CD4-positive, alpha-beta T cell treated with Interleukin-15 for 4 hours (primary cell): ENCODE measurements at places on chromosomes 16 and 17.

- DNase-seq: no peak
Observed at GRCh38 chr16:13193721-13194120, 292.3 kb downstream of the SHISA9 start.

DNA sequence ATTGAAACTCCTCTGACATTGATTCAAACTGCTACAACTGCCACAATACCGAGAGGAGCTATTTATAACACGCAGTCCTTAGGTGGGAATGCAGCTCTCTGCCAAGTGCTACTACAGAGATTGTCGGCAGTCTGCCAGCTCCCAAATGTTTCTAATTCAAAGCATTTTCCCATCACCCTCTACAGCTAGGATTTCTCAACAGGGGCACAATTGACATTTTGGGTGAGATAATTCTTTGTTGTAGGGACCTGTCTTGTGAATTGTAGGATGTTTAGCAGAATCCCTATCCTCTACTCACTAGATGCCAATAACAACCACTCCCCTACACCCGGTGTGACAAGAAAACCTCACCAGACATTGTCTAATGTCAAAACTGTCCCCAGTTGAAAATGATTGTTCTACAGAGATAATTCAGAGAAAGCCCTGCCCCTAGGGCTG is 7.8 kb upstream of the N4BP1 start:
- no peak for DNase-seq

DNA sequence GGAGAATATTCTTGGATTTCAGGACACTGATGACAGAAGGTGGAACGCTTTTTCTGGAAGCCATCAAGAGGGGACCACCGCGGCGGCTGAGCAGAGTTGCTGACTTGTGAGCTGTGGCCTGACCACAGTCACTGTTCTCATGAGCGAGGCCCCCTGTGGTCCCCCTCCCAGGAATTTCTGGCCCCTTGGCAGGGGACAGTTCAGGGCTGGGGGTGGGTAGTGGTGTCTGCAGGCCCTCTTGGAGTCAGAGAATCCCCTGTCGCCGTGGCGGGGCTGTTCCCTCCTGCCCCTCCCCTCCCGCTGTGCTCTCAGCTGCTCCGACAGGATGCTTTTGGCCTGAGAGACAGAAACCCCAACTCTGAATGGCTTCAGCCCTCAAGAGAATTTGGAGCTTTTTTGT is 292.0 kb downstream of the SEC14L1 start:
- no peak for DNase-seq

DNA sequence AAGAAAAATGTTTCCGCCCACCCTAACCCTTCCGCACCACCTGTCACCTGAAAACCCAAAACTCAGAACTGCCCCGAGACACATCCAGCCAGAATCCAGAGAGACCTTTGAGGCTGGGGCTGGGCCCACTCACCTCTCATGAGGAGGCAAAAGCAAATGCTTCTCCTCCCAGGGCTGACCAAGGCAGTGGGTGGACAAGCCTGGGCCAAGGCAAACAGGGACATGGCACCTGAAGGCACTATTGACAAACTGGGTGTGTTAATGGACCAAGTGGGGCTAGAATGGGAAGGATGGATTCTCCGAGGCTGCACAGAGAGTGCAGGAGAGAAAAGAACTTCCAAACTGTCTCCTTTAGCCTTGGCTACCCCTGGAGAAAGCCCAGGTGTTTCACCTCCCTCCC is 54.4 kb downstream of the SOX9 start:
- no peak for DNase-seq

GRCh38 chr17:6639586-6640535 is 650 bp downstream of the KIAA0753 start:
- DNase-seq: no peak
